Activated gamma-delta T cell treated with Interleukin-2 at 50 U/mL for 16 hours (primary cell): ENCODE measurements at places on chromosomes 7 and 10.

GRCh38 chr10:24894728-24895127 is 57.7 kb downstream of the PRTFDC1 start:
- DNase-seq, result peak; percentile 23

GRCh38 chr10:127964621-127965020 is 57.7 kb downstream of the PTPRE start:
- DNase-seq, result no peak

DNA sequence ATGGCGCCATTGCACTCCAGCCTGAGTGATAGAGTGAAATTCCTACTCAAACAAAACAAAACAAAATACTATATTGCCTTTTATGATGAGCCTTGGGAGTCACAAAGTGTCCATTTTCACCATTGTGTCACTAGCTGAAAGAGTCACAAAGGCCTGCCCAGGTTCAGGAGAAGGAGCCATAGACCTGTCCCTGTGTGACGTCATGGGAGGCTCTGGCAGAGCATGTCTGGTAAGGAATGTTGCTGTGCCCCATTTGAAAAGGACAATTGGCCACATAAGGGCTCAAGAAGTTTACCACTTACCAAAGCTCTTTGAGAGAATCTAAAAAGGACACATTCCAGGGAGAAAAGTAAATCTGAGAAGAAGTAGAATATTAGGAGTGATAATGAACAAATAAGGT is 367.7 kb downstream of the SDK1 start:
- DNase-seq, result no peak

DNA sequence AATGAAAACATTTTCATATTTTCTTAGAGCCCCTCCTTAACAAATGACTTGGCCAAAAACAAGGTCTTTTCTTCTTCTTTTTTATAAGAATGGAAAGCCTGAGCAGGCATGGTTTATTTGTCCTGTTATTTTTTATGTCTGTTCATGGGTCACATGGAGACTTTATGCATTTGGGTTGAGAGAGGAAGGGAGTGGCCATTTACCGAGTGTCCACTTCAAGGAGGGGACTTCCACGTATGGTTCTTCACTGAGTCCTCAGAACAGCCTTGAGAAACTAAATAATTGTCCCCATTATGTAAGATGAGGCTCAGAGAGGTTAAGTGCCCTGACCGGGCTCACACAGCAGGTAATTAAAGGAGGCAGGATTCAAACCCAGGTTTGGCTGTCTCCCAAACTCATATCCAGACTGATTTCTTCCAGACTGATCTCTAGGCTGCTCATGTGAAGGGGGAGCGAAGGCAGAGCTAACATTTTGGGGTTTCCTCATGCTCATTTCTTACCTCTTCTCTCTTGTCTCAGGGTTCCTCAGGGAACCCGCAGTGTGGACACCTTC is 82.2 kb downstream of the CDH23 start:
- DNase-seq, result no peak

DNA sequence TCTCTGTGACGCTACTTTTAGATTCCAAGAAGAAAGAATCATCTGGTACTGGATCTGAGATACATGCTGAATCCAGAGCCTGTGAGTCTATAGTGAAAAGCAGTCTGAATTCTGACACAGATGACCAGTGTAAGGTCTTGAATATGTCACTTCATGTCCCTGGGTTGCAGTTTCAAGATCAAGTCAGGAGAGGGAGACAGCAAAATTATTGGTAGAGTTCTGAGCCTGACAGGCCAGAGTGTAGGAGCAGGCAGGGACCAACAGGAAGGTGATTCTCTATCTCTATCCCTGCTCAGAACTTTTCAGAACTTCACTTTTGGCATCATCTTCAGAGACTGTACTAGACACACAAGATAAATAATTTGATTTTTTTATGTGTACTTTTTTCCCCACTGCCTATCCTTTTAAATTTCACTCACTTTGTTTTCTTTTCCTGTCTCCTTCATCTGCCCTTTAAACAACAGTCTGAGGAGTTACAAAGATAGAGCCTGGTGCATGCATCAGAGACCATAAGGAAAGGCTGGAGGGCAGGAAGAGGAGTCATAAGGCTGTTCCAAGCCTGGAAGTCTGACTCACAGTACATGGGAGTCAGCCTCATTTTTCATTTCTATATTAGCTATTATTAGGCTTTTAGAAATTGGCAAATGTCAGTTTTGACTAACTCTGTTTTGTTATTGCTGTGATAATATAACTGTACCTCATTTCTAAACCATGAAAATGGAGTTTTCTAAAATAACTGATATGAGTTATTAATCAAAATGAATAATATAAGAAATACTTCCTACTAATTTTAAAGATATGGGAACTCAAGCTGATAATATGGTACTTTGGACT is 120.2 kb upstream of the TMEM229A start:
- no peak for DNase-seq

- DNase-seq, result no peak
Observed at GRCh38 chr7:84009051-84009450, 185.5 kb downstream of the SEMA3A start.

DNA sequence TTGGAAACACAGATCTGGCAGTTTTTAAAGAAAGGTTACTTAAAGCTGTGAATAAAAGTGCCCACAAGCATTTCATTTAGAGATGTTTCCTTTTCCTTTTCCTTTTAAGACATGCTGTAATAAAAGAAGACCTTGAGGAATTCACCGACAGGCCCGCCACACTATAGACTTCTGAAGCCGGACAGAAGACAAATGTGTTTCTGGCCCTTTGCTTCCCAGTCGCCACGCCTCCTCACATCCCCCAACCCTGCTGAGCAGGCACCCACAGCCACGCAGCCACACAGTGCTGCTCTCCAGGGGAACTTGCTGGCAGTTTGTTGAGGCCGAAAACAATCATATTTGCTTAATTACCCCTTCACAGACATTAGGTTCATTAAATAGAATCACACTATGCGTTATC is 83.4 kb downstream of the SLC25A13 start:
- no peak for DNase-seq

GRCh38 chr7:131400681-131401176 is 73.1 kb downstream of the MKLN1 start:
- no peak for DNase-seq

DNA sequence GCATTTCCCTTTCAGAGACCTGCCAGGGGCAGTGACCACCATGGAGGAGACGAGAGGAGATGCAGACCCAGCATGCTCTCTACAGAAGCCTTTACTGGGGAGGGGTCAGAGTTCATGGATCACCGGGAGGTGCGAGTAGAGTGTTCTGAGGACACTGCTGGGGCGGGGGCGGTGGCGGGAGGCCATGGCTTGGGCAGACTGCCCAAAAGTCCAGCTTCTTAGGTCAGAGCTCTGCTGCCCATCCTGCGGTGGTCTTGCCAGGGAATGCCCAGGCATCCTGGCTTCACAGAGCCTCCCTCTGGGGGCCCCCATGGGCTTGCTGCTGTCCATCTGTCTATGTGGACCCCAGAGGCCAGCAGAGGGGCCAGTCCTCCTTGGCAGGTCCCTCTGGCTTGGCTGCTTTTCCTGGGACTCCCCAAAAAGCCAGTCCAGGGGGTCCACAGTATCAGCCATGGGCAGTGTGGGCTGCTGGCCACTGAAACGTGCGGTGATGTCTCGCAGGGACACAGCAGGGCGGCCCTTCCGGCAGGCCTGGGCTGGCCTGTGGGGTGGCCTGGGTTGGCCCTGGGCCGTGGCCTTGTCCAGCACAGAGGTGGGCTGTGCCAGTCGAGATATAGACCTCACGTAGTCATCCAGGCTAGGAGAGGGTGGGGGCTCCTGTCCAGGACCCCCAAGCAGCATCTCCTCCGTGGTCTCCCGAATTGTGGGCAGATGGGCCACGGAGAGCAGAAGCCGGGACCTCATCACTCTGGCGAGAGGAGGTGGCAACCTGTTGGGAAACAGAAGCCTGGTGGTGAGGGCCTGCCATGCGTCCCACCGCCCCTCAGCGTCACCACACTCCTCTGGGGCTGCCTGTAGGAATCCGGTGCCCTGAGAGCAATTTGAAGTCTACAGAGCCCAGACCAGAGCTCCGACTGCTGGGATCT is 1.1 kb downstream of the DEPP1 start:
- DNase-seq, result no peak

DNA sequence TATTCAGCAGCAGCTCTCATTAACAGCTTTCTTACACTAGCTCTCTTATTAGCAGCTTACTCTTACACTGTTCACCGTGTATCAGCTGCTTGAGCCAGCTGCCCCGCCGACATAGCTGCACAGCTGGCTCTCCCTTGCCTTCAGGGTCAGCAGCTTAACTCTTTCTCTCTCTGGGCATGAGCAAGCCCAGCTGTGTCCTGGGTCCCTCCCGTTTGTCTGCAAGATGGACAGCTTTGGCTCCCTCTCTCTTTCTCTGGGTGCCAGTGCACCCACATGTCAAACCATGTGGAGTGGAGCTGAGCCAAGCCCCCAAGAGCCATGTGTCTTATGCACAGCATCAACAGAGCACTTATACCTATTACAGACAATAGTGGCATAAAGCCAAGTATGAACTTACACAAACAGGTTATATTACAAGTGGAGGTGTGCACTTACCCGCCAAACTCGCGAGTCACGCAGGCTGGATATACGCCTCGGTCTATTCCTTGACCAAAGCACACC is 35.7 kb upstream of the MTPAP start:
- DNase-seq, result no peak

DNA sequence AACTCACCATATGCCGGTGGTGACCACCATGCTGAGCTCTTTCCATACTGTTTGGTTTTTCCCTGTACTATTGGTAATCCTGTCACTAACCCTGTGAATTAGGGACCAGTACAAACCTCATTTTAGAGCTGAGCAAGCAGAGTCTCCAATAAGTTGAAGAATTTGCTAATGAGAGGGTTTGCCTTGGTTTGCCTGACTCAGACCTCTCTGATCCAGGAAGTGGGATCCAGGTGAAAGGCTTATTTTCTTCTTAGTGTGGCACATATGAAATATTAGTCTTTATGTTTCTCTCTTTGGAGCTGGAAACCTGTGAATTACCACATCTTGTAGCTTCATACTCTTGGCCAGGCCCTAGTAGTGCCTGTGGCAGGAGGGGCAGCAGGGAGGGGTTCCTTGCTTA is 114.1 kb upstream of the IGFBP3 start:
- DNase-seq, result no peak
